IPS DF 6.9 (cell line): ENCODE measurements at places on chromosomes 5 and 9.

- no peak overlapping the region for H3K27ac ChIP-seq
- H3K36me3 ChIP-seq: no peaks in the 10 kb centered on the region
- H3K27me3 ChIP-seq: no peaks in the 10 kb centered on the region
- DNase-seq: no peak
These were observed 276.7 kb downstream of the PLK2 start for GRCh38 chr5:58183078-58183785.

DNA sequence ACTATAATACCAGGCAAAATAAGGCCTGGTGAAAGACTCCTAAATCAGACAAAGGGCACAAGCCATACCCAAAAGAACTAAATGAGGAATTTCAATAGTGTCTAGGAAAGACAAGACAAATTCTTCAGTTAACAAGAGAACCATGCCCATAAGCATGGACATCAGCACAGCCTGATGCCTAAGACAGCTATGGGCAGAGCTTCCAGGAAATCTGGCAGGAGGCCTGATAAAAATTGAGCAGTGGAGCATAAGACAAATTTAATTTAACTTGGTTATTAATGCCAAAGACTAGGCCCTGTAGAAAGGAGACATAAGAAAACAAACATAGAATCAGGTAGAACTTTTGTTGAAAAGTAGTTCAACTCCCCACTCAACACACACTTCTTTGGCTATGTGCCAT is 17.3 kb downstream of the KLHL3 start:
- no peaks in the 10 kb centered on the region for H3K4me1 ChIP-seq
- H3K27ac ChIP-seq: no peak overlapping the region
- no peaks in the 10 kb centered on the region for H3K36me3 ChIP-seq
- no peaks in the 10 kb centered on the region for H3K27me3 ChIP-seq
- DNase-seq: no peak

DNA sequence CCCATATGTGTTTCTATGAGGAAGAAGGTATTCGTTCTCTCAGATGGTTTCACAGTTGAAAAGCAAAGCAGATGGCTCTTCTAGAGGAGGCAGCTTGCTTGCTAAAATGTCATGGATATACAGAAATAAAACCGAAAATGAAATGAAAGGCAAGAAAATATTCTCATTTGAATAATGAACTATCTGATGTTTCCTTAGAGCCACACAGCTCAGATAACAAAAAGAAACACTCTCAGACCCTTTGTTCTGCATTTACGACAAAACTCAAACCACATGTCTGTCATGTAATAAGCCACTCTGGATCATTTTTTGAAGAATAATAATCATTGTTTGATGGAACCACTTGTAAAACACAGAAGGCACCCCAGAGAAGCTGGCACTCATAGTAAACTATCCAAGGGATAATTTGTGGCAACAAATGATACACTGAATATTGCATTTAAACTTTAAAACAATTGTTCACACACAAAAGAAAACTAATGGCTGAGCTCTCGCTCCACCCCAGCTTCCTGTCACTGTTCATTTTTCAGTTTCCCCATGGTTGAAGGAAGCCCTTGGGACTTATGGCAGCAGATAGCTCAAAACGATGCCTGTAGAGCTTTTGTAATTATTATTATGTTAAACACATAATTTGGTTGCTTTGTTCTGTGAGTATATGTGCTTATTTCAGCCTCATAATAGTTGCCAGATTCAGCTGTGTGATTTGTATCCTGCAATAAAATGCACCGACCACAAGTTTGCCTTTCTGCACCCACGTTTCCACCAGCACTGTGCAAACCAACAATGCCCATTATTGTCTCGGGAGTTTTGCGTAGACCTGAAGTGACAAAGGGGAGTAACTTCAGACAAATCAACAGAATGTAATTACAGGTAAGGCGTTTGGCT is 256.0 kb downstream of the TMEM167A start:
- no peak overlapping the region for H3K27ac ChIP-seq
- no peaks in the 10 kb centered on the region for H3K27me3 ChIP-seq
- no peak for DNase-seq
- no peak overlapping the region for H3K4me3 ChIP-seq
- no peaks in the 10 kb centered on the region for H3K4me1 ChIP-seq

GRCh38 chr5:163894645-163895044 is 389.2 kb downstream of the MAT2B start:
- H3K4me3 ChIP-seq: no peak overlapping the region
- no peaks in the 10 kb centered on the region for H3K27me3 ChIP-seq
- no peak overlapping the region for H3K27ac ChIP-seq
- no peaks in the 10 kb centered on the region for H3K36me3 ChIP-seq
